ENCODE measurements at places on chromosomes 13 and 19.

- no peak for DNase-seq
Observed at GRCh38 chr19:53580871-53581835, 43.2 kb downstream of the ZNF331 start.

GRCh38 chr19:45161738-45162607, 1.2 kb upstream of the NKPD1 start:
- DNase-seq: no peak

GRCh38 chr13:42597505-42597904, 23.6 kb downstream of the TNFSF11 start:
- DNase-seq: no peak

GRCh38 chr13:111115965-111116521, 933 bp downstream of the ARHGEF7 start:
- no peak for DNase-seq

GRCh38 chr13:110322126-110322827, 15.2 kb downstream of the COL4A2 start:
- no peak for DNase-seq

GRCh38 chr13:100362781-100363180, 225.8 kb downstream of the GGACT start:
- DNase-seq: no peak
